ENCODE measurements at places on chromosomes 12 and 14. TPM values are rescaled to one million over a fixed set of nuclear protein-coding genes. Genes with fewer than 3 reads are reported as not detected.

NAV3 gene
- 0.34 TPM for total RNA-seq

C1QL4 gene
- total RNA-seq, result not detected

PYGL gene
- total RNA-seq, result 158 TPM

CRACR2A gene
- total RNA-seq, result 2.2 TPM

PRKD1 gene
- 10.7 TPM for total RNA-seq

IAPP gene
- total RNA-seq, result not detected

DNA sequence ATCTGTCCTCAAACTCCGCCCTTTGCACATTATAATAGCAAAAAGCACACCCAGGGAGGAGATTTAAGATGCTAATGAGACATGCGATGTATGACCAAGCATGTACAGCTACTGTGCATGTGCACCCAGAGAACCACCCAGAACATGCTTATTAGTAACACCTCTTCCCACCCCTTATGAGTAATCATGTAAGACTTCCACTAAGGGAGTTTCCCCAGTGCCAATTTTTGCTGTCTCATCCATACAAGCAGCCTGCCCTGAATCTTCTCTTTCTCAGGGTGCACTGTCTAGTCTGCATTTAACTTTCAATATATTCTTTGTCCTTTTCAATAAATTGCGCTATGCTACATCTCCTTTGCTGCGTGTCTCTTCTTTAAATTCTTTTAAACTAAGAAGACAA, 830.0 kb upstream of the NOVA1 start:
- H3K27me3 ChIP-seq, result no peaks in the 10 kb centered on the region
- no peaks in the 10 kb centered on the region for H3K36me3 ChIP-seq

DNA sequence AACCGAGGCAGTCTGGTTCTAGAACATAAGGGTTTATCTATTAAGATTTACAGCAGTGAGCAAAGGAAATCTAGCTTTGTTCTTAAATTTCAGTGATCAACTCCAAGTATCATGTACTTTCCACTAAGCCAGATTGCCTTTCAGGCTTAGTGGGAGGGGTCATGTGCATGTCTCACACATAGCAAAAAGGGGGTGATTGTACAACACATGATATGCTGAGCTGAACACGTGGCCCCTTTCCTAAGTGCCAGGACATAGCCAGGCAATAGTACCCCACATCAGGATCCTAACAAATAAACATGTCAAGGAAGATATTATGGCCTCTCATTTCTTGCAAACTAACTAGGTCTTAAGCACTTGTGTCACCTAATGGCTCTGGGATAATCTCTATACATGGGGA, 347.2 kb downstream of the C12orf75 start:
- H3K4me1 ChIP-seq, result peaks cover 20% of the 10 kb centered on the region
- H3K4me3 ChIP-seq, result no peak overlapping the region
- DNase-seq, result no peak
- H3K27ac ChIP-seq, result peak overlapping the region; percentile 76

DNA sequence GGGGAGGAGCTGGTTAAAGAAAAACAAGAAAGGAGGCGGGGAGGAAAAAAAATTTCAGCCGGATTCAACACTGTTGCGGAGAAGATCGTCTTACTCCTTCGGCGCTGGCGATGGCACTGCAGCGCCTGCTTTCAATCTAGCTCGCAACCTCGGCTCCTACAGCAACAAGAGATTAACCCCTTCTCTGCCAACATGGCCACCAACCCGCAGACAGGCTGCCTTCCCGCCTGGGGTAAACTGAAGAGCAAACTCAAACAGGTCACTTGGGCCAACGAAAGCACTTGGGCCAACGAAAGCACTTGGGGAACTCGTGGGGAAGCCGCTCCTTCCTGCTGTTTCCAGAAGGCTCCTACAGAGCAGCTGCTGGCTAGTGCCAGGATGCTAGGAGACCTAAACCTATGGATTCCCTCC, 73.7 kb downstream of the CIT start:
- H3K27ac ChIP-seq, result no peak overlapping the region
- no peak for DNase-seq
- no peaks in the 10 kb centered on the region for H3K36me3 ChIP-seq
- no peaks in the 10 kb centered on the region for H3K4me1 ChIP-seq

- no peaks in the 10 kb centered on the region for H3K4me1 ChIP-seq
- H3K4me3 ChIP-seq, result no peak overlapping the region
- no peak overlapping the region for H3K27ac ChIP-seq
- H3K27me3 ChIP-seq, result no peaks in the 10 kb centered on the region
Observed at GRCh38 chr12:78290606-78291345, 460.1 kb downstream of the NAV3 start.

- no peak overlapping the region for H3K4me3 ChIP-seq
- no peaks in the 10 kb centered on the region for H3K27me3 ChIP-seq
- H3K36me3 ChIP-seq, result peaks cover 32% of the 10 kb centered on the region
- no peak for DNase-seq
Observed at GRCh38 chr14:88422047-88422446, 36.6 kb downstream of the SPATA7 start.

DNA sequence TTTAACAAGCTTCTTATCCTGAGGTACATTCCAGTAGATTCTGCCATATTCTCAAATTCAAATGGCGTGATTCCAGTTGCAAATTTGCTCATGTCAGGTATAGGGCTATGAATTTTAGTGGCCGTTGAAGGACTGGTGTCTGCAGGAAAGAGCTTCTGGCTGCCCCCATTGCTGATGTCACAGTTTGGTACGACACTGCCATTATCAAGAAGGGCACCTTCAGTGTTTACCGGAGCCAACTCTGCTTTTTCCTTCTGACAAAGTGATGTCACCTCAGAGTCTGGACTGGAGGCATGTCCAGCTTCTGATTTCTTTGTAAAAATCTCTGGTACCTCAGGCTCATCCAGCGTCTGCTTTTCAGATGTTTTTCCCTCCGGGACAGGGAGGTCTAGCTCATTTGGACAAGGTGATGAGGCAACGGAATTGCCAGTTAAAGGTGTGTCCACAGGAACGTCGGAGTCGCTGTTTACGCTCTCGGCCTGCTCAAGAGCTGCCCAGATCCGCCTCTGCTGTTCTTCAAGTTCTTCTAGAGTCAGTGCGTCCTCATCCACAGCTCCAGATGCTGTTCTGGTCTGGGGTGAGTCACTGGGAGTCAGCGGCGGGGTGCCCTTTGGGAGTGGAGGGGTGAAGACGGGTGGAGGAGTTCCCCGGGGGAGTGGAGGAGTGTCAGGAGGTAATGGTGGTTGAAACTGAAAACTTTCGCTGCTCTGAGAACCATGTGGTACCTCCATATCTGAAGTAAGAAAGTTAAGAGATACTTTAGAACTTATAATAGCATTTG, 27.0 kb downstream of the ZCCHC8 start:
- H3K4me3 ChIP-seq, result no peak overlapping the region
- H3K36me3 ChIP-seq, result peaks cover 17% of the 10 kb centered on the region
- no peak for DNase-seq

Measured in esophagus squamous epithelium (tissue), 5 donors.